ENCODE measurements at places on chromosomes 2 and 18.

DNA sequence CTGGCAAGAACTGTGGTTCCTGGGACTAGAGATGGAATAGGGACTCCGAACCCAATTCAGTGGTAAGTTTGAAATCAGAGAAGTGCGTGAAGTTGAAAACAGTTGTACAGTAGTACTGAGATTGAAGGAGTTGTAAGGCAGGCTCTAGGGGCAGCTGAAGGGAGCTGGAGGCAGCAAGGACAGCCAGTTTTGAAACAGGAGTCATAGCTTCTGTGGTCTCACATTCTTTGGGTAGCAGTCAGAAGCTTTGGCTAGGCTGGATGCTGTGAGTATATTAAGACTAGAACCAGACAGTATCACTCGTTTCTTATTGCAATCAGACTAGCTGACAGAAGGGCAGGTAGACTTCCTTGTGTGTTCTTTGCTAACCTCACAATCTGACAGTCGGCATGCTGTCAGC is 64.5 kb upstream of the ADAM23 start:
- DNase-seq = no peak

DNA sequence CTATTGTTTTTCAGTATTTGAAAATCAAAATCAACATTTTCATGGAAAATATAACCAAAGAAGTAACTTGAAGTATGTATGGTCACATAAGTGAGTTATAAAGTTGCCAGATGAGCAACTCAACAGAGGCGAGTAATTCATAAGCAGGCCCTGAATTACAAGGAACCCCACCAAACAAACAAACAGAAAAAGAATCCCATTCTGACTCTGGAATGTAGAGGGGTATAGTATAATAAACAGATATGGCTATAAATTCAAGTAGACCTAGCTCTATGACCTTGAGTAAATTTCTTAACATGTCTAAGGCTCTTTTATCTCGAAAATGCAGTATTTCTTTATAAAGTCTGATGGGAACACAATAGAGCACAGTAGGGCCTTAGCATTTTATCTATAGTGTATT is 4.7 kb upstream of the CDH2 start:
- DNase-seq = no peak

DNA sequence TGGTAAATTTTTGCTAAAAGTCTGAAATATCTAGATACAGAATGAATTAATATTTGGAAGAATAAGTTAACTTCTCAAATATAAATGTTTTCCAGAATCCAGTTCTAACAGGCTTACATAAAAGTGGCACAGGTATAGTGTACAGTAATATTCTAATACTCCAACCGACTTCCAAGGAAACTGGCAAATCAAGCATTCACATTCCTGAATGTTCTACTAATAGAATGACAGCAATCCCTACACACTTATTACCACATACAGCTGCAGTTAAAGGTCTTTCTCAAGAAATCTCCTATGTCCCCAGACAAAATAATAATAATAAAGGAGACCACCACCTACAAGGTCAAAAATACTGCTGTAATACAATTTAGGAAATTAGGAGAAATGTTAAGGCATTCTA is 31.9 kb downstream of the TMEM131 start:
- DNase-seq = no peak

DNA sequence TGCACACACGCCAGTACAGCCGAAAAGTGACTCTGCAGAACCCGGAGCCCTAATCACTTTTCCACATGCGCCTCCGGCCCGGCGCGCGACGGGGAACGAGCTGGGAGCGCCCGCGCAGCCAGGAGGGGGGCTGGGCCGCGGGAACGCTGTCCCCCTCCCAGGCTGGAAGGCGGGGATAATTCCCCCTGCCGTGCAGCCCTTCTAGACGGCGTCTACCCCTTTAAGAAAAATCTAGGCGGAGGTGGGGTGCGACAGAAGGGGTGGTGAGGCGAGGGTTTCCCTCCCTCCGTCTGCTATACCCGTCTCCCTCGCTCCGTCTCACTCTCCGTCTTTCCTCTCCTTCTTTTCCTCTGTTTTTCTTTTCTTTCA is 2.4 kb downstream of the CYP26B1 start:
- DNase-seq = no peak

GRCh38 chr2:72330652-72331051 is 183.0 kb upstream of the CYP26B1 start:
- no peak for DNase-seq

DNA sequence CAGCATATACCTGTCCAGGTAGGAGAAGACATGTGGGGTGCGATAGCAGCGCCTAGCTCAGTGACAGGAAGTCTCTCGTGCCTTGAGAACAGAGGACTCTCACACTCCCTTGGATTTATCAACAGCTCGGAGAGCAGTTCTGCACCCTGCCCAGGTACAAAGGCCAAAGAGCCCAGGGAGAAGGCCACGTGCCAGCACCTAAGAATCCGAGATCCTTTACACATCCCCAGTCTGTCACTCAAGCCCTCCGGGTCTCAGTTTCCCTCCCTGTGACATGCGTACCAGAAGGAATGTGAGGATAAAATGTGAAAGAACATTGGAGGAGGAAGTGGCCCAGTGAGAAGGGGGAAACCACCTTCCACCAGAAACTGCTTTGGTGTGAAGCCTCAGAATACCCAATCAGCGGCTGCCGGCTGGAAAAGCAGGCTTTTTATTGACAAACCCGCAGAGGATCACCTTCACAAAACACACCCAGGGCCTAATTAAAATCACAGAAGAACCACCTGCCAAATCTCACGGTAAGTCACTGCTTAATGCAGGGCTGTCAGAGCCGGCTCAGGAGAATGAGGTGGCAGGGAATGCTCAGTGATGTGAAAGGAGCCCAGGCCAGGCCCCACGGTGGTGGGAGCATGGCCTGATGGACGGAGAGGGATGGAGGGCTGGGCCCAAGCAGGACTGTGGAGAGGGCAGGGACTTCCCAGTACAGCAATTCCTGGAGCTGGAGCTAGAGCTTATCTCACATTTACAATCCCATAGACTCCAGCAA is 66.3 kb downstream of the MYO5B start:
- no peak for DNase-seq

- DNase-seq = no peak
Measured at GRCh38 chr2:239775623-239776435, 249.3 kb downstream of the NDUFA10 start.

GRCh38 chr18:37355772-37356171 is 209.8 kb downstream of the CELF4 start:
- DNase-seq = no peak

GRCh38 chr2:46275995-46276394 is 21.2 kb upstream of the EPAS1 start:
- DNase-seq = no peak
